ENCODE measurements at places on chromosomes 4 and X. TPM values are rescaled to one million over a fixed set of nuclear protein-coding genes. Genes with fewer than 3 reads are reported as not detected.

SPATA18 gene
- 15.4 TPM for total RNA-seq

SLITRK4 gene
- 7.0 TPM for total RNA-seq

GLOD5 gene
- total RNA-seq, result not detected

SASH3 gene
- total RNA-seq, result not detected

ENOPH1 gene
- total RNA-seq, result 31.2 TPM

PDZD4 gene
- 0.20 TPM for total RNA-seq

PLAC8 gene
- 1.8 TPM for total RNA-seq

FRG1 gene
- total RNA-seq, result 29.1 TPM

ADGRA3 gene
- 19.1 TPM for total RNA-seq

ZNF630 gene
- total RNA-seq, result 0.98 TPM

Measured in subcutaneous preadipocyte (primary cell).